ENCODE measurements at places on chromosomes 11 and 22. TPM values are rescaled to one million over a fixed set of nuclear protein-coding genes. Genes with fewer than 3 reads are reported as not detected.

DNA sequence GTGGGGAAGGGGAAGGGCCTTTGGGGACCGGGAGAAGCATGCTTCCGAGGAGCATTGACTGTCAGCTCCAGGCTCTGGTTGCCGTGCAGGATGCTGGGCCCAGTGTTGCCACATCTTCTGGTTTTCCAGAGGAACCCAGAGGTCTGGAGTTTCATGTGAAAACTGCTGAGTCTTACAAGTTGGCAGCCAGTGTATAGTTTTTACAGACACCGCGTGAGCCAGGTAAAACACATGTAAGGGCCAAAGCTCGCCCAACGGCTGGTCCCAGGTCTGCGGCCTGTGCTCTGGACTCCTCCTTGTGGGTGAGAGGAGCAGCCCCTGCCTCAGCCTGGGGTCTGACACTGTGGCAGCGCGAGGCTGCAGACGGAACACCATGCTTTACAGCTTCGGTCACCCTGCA lies 18.4 kb upstream of the SORL1-AS1 start:
- no peak for DNase-seq
- H3K27me3 ChIP-seq: no peaks in the 10 kb centered on the region
- no peak overlapping the region for H3K4me3 ChIP-seq
- no peak overlapping the region for H3K27ac ChIP-seq

- H3K27ac ChIP-seq: no peak overlapping the region
- H3K4me1 ChIP-seq: no peaks in the 10 kb centered on the region
- no peak overlapping the region for H3K4me3 ChIP-seq
- H3K36me3 ChIP-seq: no peaks in the 10 kb centered on the region
- peak; percentile 67 for DNase-seq
Observed at GRCh38 chr22:22076932-22077703, 94.5 kb upstream of the TOP3B start.

GRCh38 chr11:108698844-108699642 lies 34.2 kb downstream of the DDX10 start:
- no peak for DNase-seq
- H3K36me3 ChIP-seq: no peaks in the 10 kb centered on the region
- no peak overlapping the region for H3K27ac ChIP-seq
- H3K4me3 ChIP-seq: no peak overlapping the region
- H3K27me3 ChIP-seq: no peaks in the 10 kb centered on the region

GRCh38 chr22:29208502-29208862 lies 2.8 kb downstream of the EMID1 start:
- no peak for DNase-seq
- H3K27me3 ChIP-seq: no peaks in the 10 kb centered on the region
- no peaks in the 10 kb centered on the region for H3K36me3 ChIP-seq

SLC29A2 gene
- 32.6 TPM for polyA plus RNA-seq
